ENCODE measurements at places on chromosomes 2 and 18. TPM values are rescaled to one million over a fixed set of nuclear protein-coding genes. Genes with fewer than 3 reads are reported as not detected.

- no peak for DNase-seq
Observed at GRCh38 chr18:23351521-23351920, 101.6 kb upstream of the RIOK3 start.

- DNase-seq: no peak
Observed at GRCh38 chr2:11814979-11815510, 68.6 kb downstream of the LPIN1 start.

GRCh38 chr18:44927127-44927849, 246.6 kb downstream of the SETBP1 start:
- DNase-seq: no peak

- no peak for DNase-seq
Observed at GRCh38 chr18:2854875-2855274, 8.1 kb downstream of the EMILIN2 start.

DNA sequence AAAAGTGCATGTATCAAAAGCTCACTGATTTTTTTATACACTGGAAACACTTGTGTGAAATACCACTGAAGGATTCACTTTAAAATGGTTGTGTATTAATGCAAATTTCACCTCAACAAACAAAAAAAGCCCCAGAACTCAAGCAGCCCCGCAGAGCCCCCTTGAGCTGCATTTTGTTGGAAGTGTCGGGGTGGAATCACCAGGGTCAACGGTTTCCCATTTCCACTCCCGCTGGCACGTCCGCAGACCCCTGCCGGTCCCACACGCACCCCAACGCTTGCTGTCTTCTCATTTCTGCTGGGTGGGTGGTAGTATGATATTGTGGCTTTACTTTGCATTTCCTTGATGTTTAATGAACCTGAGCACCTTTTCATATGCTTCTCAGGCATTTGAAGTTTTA, 239.7 kb downstream of the FAM210A start:
- no peak for DNase-seq

GRCh38 chr18:45282101-45282812, 333.0 kb upstream of the SLC14A2 start:
- no peak for DNase-seq

The UGT1A4 gene
- total RNA-seq: not detected

DNA sequence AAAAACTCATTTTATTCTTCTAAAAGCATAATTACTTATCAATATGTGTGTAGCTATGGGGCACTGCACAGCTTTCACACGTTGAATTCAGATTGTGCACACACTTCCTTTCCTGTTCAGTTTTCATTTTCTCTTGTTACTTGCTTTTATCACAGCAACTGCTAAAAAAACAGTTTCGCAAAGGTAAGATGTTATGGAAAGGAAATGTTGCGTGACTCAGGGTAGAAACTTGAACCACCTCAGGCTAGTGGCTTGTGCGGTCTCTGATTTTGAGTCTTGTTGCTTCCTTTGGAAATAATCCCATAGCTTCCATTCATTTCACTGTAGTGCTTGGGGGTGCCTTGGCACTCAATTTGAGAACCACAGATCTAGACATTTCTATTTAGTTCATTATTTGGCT, 171.9 kb downstream of the FMNL2 start:
- DNase-seq: no peak

The RESP18 gene
- 1.1 TPM for total RNA-seq

The MREG gene
- total RNA-seq: 8.8 TPM

The ARMC9 gene
- 27.7 TPM for total RNA-seq

GRCh38 chr18:57853864-57854263, 50.7 kb upstream of the ATP8B1 start:
- DNase-seq: no peak
